Left forelimb (tissue), 1 donor: ENCODE measurements at places on chromosomes 3 and 15.

- DNase-seq: no peak
These were observed 24.9 kb upstream of the ZNF710 start for GRCh38 chr15:89976246-89976600.

GRCh38 chr15:70509731-70510143 is 253.6 kb downstream of the UACA start:
- DNase-seq: no peak

GRCh38 chr3:103388214-103388613 is 953.4 kb downstream of the ZPLD1 start:
- DNase-seq: no peak

- no peak for DNase-seq
These were observed 88.0 kb downstream of the DHX36 start for GRCh38 chr3:154236331-154236730.

DNA sequence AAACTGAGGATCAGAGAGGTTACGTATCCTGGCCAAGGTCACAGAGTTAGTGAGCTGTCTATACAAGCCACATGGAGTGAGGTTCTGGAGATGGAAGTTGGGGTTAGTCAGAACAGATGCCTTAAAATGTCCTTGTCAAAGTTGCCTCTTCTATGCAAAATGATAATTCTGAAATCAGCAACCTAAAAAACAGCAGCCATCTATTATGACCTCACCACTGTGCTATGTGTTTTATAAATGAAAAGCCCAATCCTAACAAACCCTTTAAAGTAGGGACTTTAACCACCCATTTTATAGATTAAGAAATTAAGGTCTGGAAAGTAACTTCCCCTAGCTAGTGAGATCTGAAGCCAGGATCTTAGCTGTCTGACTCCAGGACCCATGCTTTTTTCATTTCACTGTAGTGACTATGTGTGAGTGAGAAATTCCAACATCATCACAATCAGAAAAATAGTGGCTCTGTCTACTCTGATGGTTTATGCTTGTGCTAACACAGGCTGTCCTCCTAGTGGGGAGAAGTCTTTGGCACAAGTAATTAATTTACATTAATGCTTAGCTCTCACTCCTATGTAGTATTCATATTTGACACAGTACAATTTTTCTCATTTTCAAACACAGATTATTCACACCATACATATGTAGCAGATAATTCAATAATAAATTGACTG is 143.6 kb downstream of the ANO10 start:
- DNase-seq: no peak

DNA sequence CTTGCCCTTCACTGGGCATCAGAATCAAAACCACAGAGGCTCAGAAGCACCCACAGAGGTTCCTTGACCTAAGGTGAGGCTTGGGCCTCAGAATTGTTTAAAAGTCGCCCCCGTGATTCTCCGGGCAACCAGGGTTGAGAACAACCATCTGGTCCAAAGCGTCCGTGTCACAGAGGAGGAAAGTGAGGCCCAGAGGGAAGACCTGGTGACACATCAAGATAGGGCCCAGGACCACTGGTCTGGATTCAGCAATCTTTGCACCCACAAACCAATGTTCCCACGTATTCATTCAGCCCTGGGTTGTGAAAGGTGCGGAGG is 272.6 kb downstream of the UACA start:
- no peak for DNase-seq

GRCh38 chr3:156819842-156820691 is 6.1 kb upstream of the LEKR1 start:
- DNase-seq: no peak

DNA sequence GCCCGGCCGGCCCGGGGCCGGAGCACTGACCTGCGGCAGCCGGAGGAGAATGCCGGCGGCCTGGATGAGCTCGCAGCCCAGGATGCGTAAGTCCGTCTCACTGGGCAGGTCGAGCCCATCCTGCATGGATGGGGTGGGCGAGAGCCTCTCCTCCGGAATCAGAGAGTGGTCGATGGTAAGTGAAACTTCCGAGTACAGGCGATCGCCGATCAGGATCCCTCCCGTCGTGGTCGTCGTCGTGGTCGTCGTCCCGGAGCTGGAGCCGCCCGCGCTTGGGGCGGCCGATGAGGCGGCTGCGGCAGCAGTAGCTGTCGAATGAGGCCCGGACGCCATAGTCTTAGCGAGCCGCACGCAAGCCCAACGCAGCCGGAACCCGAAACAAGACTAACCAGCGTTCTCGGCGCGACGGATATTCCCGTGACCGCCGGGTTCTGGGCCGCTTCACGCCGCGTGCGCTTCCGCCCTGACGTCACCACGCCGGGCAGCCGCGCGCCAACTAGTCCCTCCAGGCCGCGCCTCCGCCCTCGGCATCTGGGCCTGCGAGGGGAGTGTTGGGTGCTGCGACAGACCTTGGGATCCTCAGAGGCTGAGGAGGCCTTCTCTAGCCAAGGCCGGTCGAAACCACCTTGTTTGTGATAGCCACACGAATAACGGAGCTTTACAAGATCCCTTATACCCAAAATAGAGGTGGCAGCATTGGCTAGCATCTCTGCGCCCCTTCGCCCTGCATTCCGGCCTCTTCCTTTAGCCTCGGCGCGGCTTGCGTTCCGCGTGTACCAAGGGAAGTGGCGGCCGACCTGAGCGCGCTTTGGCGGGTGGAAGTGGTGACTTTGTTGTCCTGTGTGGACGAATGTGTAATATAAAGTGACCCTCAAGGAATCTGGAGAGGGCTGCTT is at the start of gene CCNL1:
TSS of gene CCNL1 (minus strand) at position 386 of the 896 bp plus-strand sequence. CDS start at position 333, 53 bp downstream.
- DNase-seq: peak; percentile 99

GRCh38 chr15:92821491-92822116 is 78.5 kb upstream of the CHD2 start:
- no peak for DNase-seq

- no peak for DNase-seq
These were observed 21.4 kb upstream of the IGDCC3 start for GRCh38 chr15:65399001-65399706.

DNA sequence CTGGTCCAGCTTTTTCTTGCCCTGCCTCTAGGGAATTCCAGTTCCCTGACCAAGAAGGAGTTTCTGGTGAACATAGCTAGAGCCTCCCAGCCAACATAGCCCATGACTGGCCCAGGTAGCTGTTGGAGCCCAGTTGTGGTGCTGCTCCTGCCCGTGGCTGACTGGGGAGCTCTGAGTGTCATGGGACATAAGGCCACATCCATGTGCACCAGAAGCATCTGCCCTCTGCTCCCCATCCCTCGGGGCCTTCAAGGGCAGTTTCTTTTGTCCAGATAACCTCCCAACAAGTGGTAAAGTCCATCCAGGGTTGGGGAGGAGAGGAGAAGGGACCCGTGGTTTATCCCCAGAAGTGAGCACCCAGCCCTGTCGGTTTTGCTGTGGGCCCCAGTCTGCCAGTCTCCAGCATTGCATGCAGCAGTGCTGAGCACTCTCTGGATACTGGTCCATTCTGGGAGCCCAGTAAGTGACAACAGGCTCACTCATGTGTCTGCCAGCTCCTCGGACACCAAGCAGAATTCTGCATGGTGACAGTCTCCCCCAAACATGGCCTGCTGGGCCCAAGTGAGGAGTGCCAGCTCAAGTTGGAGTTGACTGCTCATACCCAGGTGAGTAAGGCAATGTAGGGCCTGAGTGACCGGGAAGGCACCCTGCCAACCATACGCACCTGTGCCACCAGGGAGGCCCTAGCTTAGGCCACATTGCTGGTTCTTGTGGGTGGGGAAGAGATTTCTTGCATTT is 28.8 kb downstream of the ACAA1 start:
- DNase-seq: peak; percentile 37

- DNase-seq: no peak
These were observed 69.1 kb downstream of the PEX5L start for GRCh38 chr3:179967622-179968021.

- no peak for DNase-seq
These were observed 314.9 kb downstream of the TLE3 start for GRCh38 chr15:69782809-69783208.

DNA sequence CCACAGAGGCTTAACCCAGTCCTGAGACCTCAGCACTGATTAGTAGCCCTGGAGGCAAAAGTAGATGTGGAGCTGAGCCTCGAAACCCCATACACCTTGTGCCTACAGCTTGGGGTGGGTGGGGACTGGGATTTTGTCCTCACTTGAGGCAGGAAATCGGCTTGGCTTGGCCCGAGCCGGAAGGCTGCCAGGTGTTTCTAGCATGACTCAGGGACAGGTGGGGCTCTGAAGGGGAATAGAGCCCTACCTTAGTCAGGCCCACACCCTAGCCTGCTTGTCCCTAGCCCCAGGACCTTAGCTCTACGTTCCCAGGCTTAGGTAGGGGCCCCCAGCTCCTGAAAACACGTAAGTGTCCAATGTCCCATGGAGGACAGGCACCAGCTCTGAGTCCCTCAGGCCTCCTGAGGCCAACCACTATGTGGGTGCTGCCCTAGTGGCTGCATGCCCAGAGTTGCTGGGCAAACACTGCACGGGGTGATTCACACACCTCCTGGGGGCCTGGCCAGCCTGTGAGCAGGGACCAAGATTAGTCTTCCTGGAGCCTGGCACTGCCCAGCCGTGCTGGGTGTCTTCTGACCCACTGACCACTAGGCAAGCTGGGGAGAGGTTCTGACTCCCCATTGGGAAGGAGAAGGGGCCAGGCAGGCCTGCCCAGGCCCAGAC is 3.1 kb downstream of the MST1R start:
- DNase-seq: no peak

GRCh38 chr3:95277613-95278012 is 1214.8 kb downstream of the NSUN3 start:
- no peak for DNase-seq

- no peak for DNase-seq
These were observed 1.1 kb downstream of the SLC24A5 start for GRCh38 chr15:48121849-48122248.

GRCh38 chr15:80367094-80367493 is 37.1 kb upstream of the ARNT2 start:
- no peak for DNase-seq

DNA sequence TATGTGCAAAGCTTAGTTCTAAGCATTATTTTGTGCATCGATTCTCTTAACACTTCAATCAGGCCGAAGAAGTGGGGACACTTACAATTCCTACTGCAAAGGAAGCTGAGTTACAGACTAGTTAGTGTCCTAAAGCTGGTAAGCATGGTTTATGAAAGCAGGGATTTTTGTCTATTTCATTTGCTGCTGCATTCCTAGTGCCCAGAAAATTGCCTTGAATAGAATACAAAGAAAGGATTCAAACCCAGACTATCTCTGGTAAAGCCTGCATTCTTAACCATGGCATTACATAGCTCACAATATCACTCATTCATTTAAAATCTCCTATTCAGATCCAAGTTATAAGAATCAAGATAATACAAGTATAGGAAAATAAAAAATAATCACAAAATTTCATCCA is 24.4 kb upstream of the CPOX start:
- DNase-seq: no peak

DNA sequence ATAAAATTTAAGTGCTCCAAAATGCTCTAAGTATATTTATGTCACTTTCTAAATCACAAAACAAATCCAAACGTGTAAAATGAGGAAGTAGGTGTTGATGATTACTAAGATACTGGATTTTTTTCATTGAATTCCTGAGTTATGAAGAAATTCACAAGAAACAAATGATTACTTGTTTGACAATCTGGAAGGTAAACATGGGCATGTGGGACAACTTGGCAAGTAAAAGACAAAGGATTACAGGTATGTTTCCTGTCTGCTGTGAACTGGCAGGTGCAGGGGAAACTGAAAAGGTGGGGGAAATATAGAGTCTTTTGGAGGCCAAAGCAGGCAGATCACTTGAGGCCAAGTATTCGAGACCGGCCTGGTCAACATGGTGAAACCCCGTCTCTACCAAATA is 252.7 kb upstream of the AZI2 start:
- no peak for DNase-seq

DNA sequence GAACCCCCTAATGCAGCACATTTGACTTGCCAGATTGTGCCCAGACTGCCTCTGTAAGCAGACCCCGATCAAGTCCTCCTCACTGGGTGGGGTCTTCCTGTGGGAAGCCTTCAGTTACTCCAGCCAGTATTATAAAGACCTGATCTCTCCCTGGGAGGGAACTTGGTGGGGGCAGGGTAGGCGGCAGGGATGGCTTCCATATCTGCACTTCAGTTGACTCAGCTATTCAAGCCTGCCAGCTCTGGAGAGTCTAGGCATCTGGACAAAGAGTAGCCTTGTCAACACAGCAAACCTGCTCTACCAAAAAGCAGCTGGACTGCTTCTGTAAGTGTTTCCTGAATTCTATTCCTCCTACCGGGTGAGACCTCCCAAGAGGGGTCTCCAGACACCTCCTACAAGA is 21.0 kb upstream of the SLC25A38 start:
- no peak for DNase-seq

DNA sequence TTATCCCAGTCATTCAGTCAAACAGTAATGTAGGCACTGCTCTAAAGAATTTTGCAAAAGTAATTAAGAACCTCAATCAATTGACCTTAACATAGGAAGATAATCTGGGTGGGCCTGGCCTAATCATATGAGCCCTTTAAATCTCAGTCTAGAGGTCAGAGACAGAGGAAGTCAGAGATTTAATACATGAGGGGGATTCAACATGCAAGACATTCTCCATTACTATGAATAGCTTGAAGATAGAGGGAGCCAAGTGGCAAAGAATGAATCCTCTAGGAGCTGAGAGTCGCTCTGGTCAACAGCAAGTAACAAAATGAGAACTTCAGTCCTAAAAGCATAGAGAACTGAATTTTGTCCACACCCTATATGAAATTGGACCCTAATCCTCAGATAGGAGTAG is 39.0 kb upstream of the MBNL1 start:
- no peak for DNase-seq

GRCh38 chr3:187064210-187065115 is 74.8 kb downstream of the RPL39L start:
- DNase-seq: no peak

- no peak for DNase-seq
These were observed 74.1 kb downstream of the SUMF1 start for GRCh38 chr3:4392992-4393391.

DNA sequence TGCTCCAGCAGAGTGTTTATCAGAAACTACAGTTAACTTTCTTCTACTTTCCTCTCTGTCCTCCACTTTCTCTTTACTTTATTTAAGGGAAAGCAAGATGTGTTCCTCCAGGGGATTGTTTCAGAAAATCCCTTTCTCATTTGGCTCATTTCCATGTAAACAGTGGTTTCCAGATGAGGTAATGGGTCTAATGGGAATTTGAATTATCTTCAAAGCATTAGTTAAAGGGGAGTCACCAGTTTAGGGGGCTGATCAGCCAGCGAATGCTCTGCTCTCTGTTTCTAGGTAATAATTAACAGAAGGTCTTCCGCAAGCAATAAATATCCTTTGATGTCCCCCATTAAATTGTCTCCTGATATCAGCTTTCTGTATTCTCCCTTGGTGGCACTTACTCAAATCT is 30.4 kb upstream of the ZNF639 start:
- no peak for DNase-seq

- DNase-seq: no peak
These were observed 31.4 kb downstream of the MKRN2 start for GRCh38 chr3:12588039-12589009.

GRCh38 chr3:15204005-15204404 is 2.0 kb upstream of the CAPN7 start:
- DNase-seq: no peak

- no peak for DNase-seq
These were observed 101.5 kb upstream of the ASB14 start for GRCh38 chr3:57393977-57394376.

GRCh38 chr3:127538569-127538968 is 52.0 kb downstream of the TPRA1 start:
- no peak for DNase-seq

GRCh38 chr15:80587007-80587406 is 108.1 kb upstream of the ABHD17C start:
- DNase-seq: no peak

GRCh38 chr15:66771351-66771650 is 69.3 kb downstream of the SMAD6 start:
- no peak for DNase-seq
